ENCODE measurements at places on chromosomes 3 and 15.

GRCh38 chr3:54358316-54358715 is 236.0 kb downstream of the CACNA2D3 start:
- H3K4me3 ChIP-seq, result no peak overlapping the region
- H3K27ac ChIP-seq, result no peak overlapping the region

GRCh38 chr3:179750720-179751328 is 98.0 kb downstream of the USP13 start:
- H3K4me3 ChIP-seq, result no peak overlapping the region
- DNase-seq, result no peak
- no peak overlapping the region for H3K27ac ChIP-seq
- H3K36me3 ChIP-seq, result no peaks in the 10 kb centered on the region
- no peaks in the 10 kb centered on the region for H3K27me3 ChIP-seq

- DNase-seq, result no peak
- no peaks in the 10 kb centered on the region for H3K36me3 ChIP-seq
- H3K27me3 ChIP-seq, result peaks cover 5% of the 10 kb centered on the region
- no peak overlapping the region for H3K27ac ChIP-seq
Measured at GRCh38 chr3:160023476-160023875, 34.8 kb downstream of the IL12A start.

DNA sequence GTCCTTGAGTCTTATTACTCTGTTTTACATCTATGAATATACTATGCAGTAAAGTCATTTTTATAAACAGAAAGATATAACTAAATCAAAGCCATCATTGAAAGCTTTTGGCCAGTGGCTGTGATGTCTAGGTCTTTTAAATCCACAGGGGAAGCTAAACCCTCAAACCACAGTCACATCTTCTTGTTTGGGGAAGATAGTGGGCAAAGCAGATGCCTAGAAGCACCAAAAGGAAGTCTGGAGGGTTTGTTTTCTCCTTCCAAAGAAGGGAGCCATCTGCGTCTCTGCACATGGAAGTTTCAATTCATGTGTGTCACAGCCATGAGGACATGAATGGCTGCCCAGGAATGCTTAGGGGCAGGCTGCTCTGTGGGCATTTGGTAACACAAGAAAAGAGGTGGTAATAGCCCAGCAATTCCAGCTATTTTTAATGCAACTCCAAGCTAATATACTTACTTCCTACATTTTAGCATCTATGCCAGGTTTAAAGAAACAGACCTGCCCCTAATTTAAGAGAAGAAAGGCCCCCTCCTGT is 322.2 kb downstream of the SLC9A9 start:
- no peak overlapping the region for H3K4me3 ChIP-seq
- no peaks in the 10 kb centered on the region for H3K36me3 ChIP-seq
- H3K4me1 ChIP-seq, result no peaks in the 10 kb centered on the region

DNA sequence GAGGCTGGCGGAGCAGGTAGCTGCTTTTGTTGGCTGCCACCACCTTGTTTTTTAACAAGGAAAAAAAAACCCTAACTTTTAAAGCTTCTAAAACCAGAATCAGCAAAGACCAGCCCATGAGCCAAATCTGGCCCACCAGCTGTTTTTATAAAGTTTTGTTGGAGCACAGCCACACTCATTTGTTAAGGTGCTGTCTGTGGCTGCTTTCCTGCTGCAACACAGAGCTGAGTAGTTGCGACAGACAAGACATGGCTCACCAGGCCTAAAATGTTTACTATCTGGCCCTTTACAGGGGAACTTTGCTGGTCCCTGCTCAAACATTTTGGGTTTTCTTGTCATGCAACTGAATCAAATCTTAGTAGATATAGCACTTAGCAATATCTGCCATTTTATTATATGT is 18.9 kb downstream of the EFCAB12 start:
- H3K4me1 ChIP-seq, result peaks cover 5% of the 10 kb centered on the region
- peaks cover 3% of the 10 kb centered on the region for H3K27me3 ChIP-seq
- H3K27ac ChIP-seq, result no peak overlapping the region
- H3K4me3 ChIP-seq, result no peak overlapping the region
